AG08395 (cell line): ENCODE measurements at places on chromosomes 4 and X.
A peak's percentile ranks its signal among the peaks of the same experiment; 100 is the strongest.

DNA sequence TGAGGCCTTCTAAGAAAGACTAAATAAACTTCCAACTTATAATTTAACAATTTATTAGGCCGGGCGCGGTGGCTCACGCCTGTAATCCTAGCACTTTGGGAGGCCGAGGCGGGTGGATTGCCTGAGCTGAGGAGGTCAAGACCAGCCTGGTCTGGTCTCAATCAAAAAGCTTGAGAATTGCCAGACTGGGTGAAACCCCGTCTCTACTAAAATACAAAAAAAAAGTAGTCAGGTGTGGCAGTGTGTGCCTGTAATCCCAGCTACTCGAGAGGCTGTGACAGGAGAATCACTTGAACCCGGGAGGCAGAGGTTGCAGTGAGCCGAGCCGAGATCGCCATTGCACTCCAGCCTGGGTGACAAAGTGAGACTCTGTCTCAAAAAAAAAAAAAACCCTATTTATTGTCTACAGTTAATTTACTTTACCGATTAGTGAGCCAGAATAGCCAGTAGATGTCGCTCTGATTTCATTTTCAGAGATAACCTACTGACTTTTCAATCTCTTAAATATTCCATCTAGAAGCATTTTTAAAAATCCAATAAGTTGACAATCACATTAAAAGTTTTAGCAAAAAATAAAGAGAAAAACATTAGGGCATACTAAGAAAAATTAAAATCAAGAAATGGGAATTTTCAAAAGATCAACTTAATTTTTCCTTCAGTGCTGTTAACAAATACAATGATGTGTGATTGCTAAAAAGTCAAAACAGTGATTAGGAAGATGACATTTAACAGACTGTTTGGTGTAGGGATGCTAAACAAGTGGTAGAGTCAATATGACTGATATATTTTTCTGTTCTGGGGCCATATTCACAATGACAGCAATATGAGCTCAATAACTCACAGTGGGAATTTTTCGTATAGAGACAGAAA is 4.3 kb upstream of the SHROOM3 start:
- peak; percentile 67 for DNase-seq

GRCh38 chrX:12411831-12412230 is 273.6 kb downstream of the FRMPD4 start:
- DNase-seq = no peak

- no peak for DNase-seq
Observed at GRCh38 chrX:16651391-16652024, 1.6 kb downstream of the S100G start.

DNA sequence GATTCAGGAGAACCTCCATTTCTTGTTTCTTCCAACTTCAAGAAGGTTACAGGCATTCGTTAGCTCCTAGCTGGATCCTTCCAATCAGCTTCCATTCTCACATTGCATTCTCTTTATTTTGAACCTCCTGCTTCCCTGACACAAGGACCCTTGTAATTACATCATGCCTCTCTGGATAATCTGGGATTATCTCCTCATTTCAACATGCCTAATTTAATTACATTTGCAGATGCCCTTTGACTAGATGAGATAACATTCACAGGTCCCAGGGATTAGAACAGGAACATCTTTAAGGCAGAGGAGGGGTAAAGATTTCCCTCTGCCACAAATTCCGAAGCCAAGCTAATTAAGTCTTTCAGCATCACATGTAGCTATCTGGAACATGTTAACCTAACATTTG is 753.8 kb upstream of the PCDH7 start:
- DNase-seq = no peak

DNA sequence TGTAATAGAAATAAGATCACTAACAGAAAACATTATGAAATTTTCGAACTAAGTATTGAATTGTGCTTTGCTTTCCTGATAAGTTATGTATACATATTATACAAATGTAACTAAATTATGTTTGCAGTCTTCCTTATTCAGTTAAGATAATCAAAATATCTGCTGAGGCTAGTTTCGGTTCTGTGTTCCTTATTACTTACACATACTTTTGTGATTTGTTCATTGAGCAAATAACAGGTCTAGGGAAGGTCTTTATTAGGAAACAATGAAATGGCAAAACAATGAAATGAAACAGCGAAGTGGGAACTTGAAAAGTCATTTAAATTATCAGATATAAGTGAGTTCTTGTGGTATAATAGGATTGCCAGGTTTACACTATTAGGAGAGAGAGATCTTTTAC is 352.4 kb downstream of the GRIA2 start:
- no peak for DNase-seq

- no peak for DNase-seq
Observed at GRCh38 chr4:85474356-85474755, 594 bp upstream of the ARHGAP24 start.

- no peak for DNase-seq
Observed at GRCh38 chrX:74515356-74515755, 94.1 kb downstream of the SLC16A2 start.
